Transverse colon (tissue), 4 donors: ENCODE measurements at places on chromosomes 4 and X. TPM values are rescaled to one million over a fixed set of nuclear protein-coding genes. Genes with fewer than 3 reads are reported as not detected.

PDZD11 gene
- 7.8 TPM for total RNA-seq

RAB40AL gene
- 1.7 TPM for total RNA-seq

SPRY1 gene
- 31.0 TPM for total RNA-seq

PAQR3 gene
- total RNA-seq: 12.4 TPM
